Ovary (tissue), 10 donors: ENCODE measurements at places on chromosomes 7 and 10.

- no peak for DNase-seq
Observed at GRCh38 chr10:111410740-111411139, 333.9 kb downstream of the ADRA2A start.

- DNase-seq, result peak; percentile 41
Observed at GRCh38 chr10:3828404-3829155, 43.6 kb upstream of the KLF6 start.

- no peak for DNase-seq
Observed at GRCh38 chr10:33666686-33667480, 332.4 kb upstream of the NRP1 start.

- DNase-seq, result no peak
Observed at GRCh38 chr7:1647961-1648672, 22.0 kb upstream of the ELFN1 start.

- no peak for DNase-seq
Observed at GRCh38 chr7:78195281-78195680, 396.7 kb downstream of the PHTF2 start.

GRCh38 chr7:108724251-108725100 is 154.8 kb downstream of the DNAJB9 start:
- no peak for DNase-seq

GRCh38 chr7:51090411-51090810 is 226.2 kb downstream of the COBL start:
- no peak for DNase-seq

DNA sequence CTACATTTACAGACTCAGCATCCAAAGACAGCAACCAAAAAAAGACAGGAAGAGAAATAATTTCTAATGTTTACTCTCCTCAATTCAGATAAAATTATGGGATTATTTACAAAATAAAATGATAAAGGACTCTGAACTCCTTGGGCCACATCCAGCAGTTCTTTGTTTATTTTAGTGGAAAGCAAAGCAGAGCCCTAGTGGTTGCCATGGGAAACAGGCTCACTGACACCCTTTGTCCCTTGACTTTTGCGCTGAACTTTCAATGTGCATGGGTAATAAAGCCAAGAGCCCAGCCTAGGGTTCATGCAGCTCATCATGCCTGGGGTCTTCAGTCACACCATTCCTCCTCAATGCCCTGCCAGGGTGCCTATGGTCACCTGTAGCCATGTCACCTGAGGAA is 442.6 kb upstream of the IGFBP3 start:
- no peak for DNase-seq
